ENCODE measurements at places on chromosomes 4 and X. TPM values are rescaled to one million over a fixed set of nuclear protein-coding genes. Genes with fewer than 3 reads are reported as not detected.

GPR119 gene
- total RNA-seq: 0.46 TPM

MAGEA9B gene
- total RNA-seq: not detected

HDX gene
- total RNA-seq: 3.3 TPM

TENT5D gene
- total RNA-seq: not detected

DNA sequence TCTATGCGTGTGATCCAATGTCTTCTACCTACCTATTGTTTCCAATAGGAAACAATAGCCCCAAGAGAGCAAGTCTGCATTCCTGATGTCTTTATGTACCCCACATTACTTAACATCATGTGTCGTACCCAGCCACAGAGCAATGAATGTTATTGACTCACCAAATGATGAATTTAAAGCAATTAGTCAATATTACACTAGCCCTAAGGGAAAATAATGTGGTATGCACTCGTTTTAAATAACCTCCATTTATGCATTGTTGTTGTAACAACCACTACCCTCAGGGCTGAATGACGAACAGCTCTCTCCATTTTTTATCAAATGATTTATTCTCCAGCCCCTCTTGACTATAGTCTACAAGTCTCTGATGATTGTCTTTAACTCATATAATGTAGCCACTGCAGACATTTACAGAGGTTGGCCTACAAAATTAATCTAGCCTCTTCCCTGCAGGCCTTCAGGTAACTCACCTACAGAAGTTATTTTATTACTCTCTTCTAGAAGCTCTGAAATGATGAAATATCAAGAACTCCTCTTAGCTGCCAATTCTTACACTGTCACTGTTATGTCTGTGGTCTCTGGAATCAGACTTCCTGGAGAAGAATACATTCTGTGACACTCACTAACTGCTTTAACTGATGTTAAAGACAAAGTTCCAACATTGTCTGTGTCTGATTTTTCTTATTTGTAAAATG, 601.7 kb upstream of the GRIA3 start:
- DNase-seq: no peak

DNA sequence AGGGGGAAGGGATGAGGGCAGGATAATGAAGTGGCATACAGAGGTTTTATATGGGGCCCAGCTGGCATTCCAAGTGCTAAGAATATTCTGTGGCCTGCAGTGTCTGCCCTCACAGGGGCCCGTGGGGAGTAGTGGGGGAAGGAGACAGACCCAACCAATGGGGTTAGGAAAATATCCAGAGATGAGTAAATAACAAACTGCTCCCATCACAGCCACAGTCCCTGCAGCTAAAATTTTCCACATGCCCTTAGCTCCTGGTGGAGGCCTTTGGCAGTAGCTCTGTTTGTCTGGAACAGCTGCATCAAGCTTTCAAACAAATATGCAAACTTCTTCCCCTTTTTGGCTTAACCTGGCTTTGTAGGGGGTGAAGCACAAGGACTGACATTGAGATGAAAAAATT, 3.1 kb downstream of the SRPX2 start:
- DNase-seq: no peak

GRCh38 chrX:44975666-44976263, 102.8 kb downstream of the KDM6A start:
- DNase-seq: no peak

- no peak for DNase-seq
Observed at GRCh38 chr4:19982556-19982955, 269.1 kb upstream of the SLIT2 start.

DNA sequence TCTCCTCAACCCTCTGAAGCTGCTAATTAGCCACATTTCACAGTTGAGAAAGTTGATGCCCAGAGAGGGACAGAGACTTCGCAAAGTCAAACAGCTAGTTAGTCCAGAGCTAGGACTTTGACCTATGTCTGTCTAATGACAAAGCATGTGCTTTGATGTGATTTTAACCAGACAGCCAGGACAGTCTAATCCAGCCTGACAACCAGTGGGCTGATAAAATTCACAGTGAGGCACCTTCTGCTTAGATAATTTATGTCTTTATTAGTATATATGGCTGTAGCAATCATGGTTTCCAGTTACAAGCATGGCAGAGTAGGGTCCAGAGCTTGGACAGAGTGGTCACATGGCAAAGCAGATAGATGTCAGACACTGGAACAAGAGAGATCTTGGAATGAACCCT, 133.6 kb upstream of the C1QTNF7 start:
- DNase-seq: no peak

All from pancreas (tissue), 10 donors.